ENCODE measurements at places on chromosomes 7 and 10.

- no peak for DNase-seq
These were observed 122.0 kb upstream of the UNC5B start for GRCh38 chr10:71090330-71090729.

DNA sequence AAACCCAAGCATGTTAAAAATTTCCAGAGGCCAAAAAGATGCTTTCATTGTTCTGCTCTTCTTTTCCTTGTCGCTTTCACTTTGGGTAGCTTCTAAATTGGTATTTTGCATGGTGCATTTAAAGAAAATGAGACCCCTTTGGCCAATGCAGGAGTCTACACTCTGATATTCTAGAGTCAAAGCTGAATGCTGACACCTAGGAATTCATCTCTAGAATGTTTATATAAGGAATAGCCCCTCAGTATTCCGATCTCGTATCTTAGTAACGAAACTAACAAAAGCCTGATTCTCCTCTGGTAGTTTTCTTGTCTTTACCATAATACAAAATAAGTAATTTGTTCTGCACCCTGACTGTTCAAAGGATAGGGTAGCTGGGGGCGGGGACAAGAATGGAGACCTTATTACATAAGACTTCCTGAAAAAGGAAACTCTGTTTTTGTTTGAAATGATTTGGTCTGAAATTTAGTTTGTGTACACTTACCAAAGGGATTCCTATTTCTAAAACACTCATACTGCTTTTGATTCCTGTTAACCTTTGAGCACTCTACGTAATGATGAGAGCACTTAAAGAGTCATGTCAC lies 17.1 kb downstream of the IKZF1 start:
- DNase-seq, result no peak

DNA sequence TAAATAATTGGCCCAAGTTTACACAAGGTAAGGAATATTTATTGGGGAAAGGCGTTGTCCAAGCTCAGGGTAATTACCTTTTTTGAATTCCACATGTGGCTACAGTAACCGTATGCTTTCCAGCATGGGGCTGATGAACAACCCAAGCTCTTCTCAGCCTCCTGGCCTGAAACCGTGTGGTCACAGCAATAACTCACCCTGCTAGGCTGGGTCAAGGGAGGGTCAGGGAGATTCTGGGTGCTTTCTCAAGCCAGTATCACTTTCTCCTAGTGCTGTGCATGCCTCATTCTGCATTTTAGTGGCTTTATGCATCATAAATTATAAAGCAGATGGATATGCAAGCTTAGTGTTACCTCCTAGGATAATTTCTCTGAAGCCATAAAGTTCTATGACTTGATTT lies 273.9 kb downstream of the PAXIP1 start:
- no peak for DNase-seq

GRCh38 chr7:28414453-28414852 lies 2.1 kb downstream of the CREB5 start:
- no peak for DNase-seq

- DNase-seq, result peak; percentile 53
These were observed 13.1 kb upstream of the IMPDH1 start for GRCh38 chr7:128422842-128423241.

DNA sequence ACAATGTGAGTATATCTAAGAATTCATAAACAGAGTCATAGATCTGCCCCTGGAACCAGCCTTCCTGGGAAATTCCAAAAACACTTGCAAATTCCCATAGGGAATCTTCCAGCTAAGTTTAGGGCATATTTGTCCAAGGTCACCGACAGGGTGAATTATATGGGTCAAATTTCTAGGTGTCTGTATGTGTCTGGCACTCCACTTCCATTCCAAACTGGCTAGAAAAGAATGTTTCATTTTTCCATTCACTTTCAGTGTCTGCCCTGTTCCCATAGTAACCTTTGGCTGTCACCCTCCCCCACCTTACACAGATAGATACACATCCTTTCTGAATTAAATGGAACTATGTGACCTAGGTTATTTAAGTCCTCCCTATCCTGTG lies 230.9 kb downstream of the CREB5 start:
- no peak for DNase-seq

DNA sequence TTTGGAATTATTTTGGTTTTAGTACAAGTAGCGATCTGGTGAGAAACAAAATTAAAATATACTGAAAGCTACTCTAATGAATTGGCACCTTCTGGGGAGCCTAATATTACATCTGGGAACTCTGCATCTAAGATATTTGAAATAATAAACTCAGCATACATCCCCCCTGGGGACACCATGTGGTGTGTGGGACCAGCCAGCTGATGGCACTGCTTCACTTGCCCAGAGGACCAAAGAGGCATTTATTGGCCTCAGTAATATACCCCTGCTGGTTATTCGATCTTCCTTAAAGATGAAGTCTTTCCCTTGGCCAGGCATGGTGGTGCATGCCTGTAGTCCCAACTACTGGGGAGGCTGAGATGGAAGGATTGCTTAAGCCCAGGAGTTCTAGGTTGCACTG lies 195.1 kb upstream of the AUTS2 start:
- no peak for DNase-seq

GRCh38 chr10:112963835-112964234 lies 13.8 kb downstream of the TCF7L2 start:
- no peak for DNase-seq

GRCh38 chr10:114957673-114958072 lies 19.7 kb downstream of the TRUB1 start:
- no peak for DNase-seq

GRCh38 chr7:7709291-7709690 lies 9.1 kb downstream of the RPA3 start:
- no peak for DNase-seq

DNA sequence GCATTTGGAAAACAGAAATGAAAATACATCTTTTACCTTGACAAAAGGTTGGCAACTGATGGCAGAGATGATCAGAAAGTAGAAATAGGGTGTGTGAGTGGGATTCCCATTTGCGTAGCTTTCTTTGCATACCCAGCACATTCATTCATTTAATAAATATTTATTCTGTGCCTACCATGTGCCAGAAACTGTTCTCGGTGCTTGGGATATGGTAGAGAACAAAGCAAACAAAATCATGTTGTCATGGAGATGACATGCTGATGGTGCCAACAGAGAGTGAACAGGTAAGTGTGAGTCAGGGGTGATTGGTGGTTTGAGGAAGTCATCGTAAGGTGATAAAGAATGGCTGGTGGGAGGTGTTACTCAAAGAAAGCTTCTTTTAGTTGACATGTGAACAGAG lies 45.4 kb downstream of the CACNB2 start:
- no peak for DNase-seq

DNA sequence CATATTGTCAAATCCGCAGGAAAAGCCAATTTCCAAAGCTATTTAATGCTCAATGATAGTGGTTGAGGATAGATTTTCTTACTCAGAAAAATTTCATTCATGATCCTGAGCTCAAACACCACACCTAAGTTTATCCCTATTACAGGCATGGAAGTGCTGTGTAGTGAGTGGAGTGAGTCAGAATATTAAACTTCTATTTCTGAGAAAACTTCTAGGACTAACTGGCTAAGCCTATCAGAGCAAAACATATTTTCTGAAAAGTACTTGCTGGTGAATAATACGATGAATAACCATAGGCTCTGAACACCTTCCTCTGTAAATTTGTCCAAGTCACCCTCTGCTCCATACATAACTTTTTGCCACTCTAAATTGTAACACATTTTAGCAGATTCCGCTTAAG lies 221.5 kb downstream of the SUGCT start:
- no peak for DNase-seq

- peak; percentile 21 for DNase-seq
These were observed 16.2 kb upstream of the NPVF start for GRCh38 chr7:25244254-25245033.

- DNase-seq, result no peak
These were observed 13.4 kb downstream of the SLC18A2 start for GRCh38 chr10:117254338-117254737.

GRCh38 chr10:80520661-80521470 lies 16.8 kb upstream of the SH2D4B start:
- no peak for DNase-seq

DNA sequence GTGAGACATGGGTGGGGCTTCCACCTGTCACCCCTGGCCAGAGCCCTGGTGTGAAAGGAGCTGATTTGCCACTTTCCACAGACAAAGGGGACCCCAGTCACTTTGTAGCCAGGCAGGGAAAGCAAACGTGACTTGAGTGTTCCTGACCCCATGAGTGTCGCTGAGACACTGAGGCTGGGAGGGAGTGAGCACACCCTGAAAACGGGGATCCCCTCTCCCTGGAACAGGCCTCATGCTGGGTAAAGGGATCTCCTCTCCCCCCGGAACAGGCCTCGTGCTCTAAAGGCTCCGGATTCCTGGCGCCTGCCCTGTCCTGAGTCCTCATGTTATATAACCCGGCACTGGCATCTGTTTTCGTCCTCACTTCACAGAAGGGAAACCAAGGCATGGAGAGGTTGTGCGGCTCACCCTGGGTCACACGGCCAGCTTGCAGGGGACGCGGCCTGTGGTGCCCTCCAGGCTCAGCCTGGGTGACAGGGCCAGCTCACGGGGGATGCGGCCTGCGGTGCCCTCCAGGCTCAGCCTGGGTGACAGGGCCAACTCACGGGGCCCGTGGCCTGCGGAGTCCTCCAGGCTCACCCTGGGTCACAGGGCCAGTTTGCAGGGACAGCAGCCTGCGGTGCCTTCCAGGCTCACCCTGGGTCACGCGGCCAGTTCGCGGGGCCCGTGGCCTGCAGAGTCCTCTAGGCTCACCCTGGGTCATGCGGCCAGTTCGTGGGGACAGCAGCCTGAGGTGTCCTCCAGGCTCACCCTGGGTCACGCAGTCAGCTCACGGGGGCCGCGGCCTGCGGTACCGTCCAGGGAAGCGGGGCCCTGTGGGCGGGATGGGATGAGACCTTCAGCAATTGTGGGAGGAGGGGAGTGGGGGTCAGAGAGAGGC lies 104.7 kb downstream of the PDGFA start:
- DNase-seq, result no peak

GRCh38 chr10:128254476-128254875 lies 128.3 kb upstream of the MKI67 start:
- no peak for DNase-seq

- peak; percentile 19 for DNase-seq
These were observed 115.8 kb downstream of the THSD7A start for GRCh38 chr7:11716185-11716584.

GRCh38 chr7:141128931-141129330 lies 55.1 kb downstream of the TMEM178B start:
- DNase-seq, result no peak

DNA sequence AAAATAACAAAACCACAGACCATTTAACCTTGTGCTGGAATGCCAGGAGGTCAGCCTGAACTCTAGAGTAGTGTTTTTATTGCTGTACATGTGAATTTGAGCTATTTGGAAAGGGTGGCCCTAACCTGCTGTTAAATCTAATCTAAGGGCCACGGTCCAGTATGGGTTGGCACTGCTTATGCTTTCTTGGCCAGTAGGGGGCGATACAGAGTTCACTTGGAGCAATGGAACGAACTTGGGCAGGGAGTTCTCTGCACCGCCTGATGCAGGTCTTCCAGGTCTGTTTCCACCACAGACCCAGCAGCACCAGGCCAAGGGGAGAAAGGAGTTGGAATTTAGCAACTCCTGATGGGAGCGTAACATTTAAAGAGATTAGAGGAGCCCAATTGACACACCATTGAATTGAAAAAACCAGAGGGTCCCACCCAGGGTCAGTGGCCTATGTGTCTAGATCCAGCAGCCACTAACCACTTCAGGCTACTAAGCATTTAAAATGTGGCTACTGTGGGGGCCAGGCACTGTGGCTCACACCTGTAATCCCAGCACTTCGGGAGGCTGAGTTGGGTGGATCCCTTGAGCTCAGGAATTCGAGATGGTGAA lies 75.7 kb upstream of the EFCAB10 start:
- DNase-seq, result peak; percentile 43

DNA sequence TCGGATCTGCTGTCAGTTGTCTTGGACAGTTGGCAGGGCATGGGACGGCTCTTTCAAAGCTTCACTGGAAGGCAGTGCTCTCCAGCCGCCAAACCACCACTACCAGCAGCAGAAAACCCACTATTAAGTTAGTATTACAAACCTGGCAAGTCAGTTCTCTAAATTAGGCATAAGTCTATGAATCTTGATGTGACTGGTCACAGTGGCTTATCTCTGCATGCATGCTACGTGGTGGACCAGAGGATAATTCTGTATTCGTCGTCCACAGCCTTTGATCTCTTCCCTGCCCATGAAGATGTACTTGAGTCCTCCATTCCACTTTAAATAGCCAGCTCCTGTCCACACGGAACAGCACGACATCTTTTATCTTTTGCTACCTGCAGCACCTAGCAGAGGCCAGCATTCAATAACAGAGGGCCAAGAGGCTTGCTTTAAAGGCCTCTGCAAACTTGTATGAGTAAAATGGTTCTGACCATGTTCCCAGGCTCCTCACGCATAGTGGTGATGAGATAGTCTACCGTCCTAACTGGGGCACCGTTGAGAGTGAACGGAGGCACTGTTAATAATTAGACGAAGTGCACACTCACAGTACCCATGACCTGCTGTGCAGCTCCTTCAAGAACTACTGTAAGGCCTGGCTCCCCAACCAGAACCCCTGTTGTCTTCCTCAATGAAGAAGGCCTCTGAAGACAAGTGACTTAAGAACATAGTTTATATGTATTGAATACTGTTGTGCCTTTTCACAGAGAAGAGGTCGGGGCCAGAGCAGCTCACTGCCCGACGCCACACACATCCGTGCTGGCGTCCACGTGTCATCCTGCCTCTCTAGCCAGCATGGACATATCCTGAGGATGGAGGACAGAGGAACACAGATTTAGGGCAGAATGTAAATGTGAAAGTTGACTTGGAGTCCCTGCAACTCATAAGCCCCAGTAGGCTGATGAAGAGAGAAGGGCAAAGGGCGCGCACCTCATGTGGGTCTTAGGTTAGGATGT lies 1.0 kb downstream of the GPR146 start:
- DNase-seq, result no peak

- DNase-seq, result no peak
These were observed 4.7 kb downstream of the TMEM236 start for GRCh38 chr10:17756557-17757217.

DNA sequence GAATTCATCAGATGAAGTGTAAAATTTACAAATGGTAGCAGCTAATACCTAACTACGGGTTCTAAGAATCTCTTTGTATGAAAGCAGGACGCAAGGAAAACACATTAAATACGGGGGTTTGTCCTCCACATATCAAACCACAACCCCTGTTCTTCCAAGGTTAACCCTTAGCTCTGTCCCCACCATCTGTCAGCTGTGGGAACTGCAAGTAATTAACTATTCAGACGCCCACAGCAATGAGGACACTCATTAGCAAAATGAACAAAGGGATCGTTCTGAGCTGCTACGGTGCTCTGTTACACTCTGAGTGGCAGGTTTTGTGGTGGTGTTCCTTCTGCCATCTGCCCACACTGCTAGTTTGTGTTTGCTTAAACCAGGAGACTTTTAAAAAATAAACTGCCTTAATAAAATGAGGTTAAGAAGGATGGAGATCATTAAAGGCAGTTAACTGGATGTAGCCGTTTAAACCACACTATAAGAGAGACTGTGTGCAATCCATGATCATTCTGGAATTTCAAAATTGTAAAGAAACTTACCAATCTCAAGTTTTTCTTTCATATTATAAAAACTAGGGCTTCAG lies 51.4 kb downstream of the C10orf67 start:
- DNase-seq, result no peak

Measured in NCI-H446 (cell line).